Lung (tissue), 17 donors: ENCODE measurements at places on chromosomes 11 and 22. TPM values are rescaled to one million over a fixed set of nuclear protein-coding genes. Genes with fewer than 3 reads are reported as not detected.

- no peak overlapping the region for H3K4me3 ChIP-seq
- H3K4me1 ChIP-seq, result no peaks in the 10 kb centered on the region
- H3K27ac ChIP-seq, result no peak overlapping the region
- no peaks in the 10 kb centered on the region for H3K27me3 ChIP-seq
These were observed 18.9 kb upstream of the CARD18 start for GRCh38 chr11:105158436-105158835.

Gene SIAE
- total RNA-seq, result 26.3 TPM

Gene STIP1
- 107 TPM for total RNA-seq

Gene OR4D5
- not detected for total RNA-seq

Gene OR9Q1
- total RNA-seq, result 0.14 TPM

DNA sequence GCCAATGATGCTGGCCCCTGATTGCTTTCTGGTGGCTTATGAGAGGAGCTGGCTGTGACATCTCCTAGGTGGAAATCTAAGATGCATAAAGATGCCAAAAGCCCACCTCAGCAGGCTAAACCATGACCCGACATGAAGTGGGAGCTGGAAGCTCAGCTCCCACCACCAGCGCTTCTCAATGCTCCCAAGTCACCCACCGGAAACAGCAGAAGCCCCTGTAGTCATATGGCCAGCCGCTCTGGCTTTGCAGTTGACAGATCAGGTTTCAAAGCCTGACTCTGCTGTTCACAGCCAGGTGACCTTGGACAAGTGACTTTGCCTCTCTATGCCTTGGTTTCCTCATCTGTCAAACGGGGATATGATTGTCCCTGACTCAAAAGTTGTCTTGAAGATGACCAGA is 29.1 kb upstream of the ANO1 start:
- H3K27ac ChIP-seq, result no peak overlapping the region
- no peaks in the 10 kb centered on the region for H3K27me3 ChIP-seq
- DNase-seq, result no peak
- no peak overlapping the region for H3K4me3 ChIP-seq

Gene FGF19
- total RNA-seq, result 0.09 TPM

DNA sequence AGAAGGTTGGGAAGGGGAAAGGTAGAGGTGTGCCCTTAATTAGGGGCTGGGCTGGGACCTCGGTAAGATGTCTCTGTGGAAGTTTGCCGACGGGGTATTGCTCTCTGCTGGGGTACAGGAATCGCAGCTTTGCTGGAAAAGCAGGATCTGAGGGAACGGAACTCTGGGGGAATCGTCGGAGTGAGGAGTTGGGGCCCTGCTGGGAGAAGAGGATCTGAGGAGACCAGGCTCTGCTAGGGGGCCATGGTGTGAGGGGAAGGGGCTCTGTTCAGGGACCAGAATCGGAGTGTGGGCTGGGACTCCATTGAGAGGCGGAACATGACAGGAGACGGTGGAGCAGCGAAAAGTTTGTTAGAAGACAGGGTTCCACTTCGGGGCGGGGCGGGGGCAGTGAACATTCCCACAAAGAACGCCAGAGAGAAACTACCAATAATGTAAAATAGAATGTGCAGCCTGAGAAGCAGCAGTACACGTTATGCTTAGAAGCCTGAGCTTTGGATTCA is 456 bp downstream of the AAMDC start:
- peak overlapping the region; percentile 69 for H3K27ac ChIP-seq
- H3K36me3 ChIP-seq, result no peaks in the 10 kb centered on the region
- H3K4me3 ChIP-seq, result peak overlapping the region; percentile 55
- H3K27me3 ChIP-seq, result no peaks in the 10 kb centered on the region
- H3K4me1 ChIP-seq, result peaks cover 30% of the 10 kb centered on the region
- DNase-seq, result peak; percentile 74

DNA sequence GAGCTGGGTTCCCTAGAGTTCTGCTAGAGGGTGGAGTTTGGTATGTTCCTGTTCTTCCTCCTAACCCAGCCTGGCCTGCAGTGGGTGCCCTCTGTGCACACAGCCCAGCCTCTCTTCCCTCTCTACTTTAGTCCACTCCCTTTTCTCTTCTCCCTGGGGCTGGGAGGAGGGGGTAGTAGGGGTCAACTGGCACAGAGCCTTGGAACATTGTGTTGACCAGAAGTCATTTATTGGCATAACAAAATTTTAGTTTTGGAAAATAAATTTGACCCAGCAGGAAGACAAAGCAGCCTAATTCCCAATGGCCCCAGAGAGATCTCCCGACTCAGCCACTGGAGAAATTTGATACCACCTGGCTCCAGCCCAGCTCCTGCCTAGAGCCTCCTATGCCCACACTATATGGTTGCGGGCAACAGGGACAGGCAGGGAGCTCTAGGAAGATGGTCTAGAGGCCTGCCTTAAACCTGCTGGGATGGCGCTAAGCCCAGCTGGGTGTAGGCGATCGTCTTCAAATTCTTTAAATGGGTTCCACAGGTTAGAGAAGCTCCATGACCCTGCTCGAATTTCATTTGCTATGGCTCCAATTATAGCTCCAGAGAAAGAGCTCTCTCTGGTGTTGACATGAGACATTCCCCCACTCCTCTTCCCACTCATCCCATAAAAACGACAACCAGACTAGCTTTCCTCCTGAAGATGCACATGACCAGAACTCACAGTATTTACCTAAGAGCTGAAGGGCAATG is 9.9 kb downstream of the PCSK7 start:
- H3K4me3 ChIP-seq, result no peak overlapping the region
- H3K27ac ChIP-seq, result peak overlapping the region; percentile 37
- peak; percentile 60 for DNase-seq
- H3K27me3 ChIP-seq, result no peaks in the 10 kb centered on the region
- peaks cover 6% of the 10 kb centered on the region for H3K4me1 ChIP-seq
- peaks cover 57% of the 10 kb centered on the region for H3K36me3 ChIP-seq

Gene MRPL48
- total RNA-seq, result 37.3 TPM

GRCh38 chr11:74182635-74183034 is 11.5 kb downstream of the PPME1 start:
- no peaks in the 10 kb centered on the region for H3K36me3 ChIP-seq
- H3K27me3 ChIP-seq, result no peaks in the 10 kb centered on the region
- no peaks in the 10 kb centered on the region for H3K4me1 ChIP-seq
- no peak for DNase-seq

- H3K27ac ChIP-seq, result no peak overlapping the region
- peaks cover 12% of the 10 kb centered on the region for H3K4me1 ChIP-seq
- no peak for DNase-seq
- no peaks in the 10 kb centered on the region for H3K27me3 ChIP-seq
These were observed 12.7 kb downstream of the DCHS1 start for GRCh38 chr11:6642957-6643356.

DNA sequence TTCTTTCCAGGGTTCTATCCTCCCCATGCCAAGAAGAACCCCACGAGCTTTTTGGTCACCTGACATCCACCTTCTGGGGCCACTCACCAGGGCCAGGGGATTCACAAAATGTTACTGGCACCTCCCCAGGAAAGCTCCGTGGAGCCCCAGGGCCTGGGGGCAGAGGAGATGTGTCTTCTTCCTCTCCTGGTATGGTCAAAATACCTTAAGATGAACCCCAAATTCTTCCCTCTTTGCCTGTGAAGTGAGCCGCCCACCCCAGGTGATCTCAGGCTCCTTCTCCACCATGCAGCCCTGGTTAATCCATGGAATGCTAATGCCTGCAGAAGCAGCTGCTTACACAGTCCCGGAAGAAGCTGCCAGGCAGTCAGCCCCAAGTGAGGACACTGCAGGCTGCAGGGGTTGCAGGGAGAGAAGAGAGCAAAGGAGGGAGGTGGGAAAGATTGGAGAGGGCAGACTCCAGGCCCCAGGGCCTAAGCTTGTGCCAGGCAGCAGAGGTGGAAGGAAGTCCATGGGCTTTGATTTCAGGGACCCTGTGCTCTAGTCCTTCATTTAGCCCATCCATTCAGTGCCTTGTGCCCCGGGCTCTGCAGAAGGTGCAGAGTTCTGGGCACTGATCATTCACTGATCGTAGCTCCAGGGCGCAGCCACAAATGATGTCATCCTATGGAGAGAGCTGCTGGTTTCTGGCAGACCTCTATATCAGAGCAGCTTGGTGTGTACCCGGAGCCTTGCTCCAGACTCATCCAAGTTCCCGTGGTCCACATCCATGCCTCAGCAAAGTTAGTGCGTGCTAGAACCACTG is 127.9 kb upstream of the NECTIN1 start:
- no peak overlapping the region for H3K4me3 ChIP-seq
- no peak overlapping the region for H3K27ac ChIP-seq
- no peaks in the 10 kb centered on the region for H3K36me3 ChIP-seq

- H3K4me1 ChIP-seq, result no peaks in the 10 kb centered on the region
- H3K36me3 ChIP-seq, result no peaks in the 10 kb centered on the region
- H3K27me3 ChIP-seq, result no peaks in the 10 kb centered on the region
- peak; percentile 82 for DNase-seq
- no peak overlapping the region for H3K27ac ChIP-seq
These were observed 69.7 kb downstream of the PRSS23 start for GRCh38 chr11:86869966-86870570.

DNA sequence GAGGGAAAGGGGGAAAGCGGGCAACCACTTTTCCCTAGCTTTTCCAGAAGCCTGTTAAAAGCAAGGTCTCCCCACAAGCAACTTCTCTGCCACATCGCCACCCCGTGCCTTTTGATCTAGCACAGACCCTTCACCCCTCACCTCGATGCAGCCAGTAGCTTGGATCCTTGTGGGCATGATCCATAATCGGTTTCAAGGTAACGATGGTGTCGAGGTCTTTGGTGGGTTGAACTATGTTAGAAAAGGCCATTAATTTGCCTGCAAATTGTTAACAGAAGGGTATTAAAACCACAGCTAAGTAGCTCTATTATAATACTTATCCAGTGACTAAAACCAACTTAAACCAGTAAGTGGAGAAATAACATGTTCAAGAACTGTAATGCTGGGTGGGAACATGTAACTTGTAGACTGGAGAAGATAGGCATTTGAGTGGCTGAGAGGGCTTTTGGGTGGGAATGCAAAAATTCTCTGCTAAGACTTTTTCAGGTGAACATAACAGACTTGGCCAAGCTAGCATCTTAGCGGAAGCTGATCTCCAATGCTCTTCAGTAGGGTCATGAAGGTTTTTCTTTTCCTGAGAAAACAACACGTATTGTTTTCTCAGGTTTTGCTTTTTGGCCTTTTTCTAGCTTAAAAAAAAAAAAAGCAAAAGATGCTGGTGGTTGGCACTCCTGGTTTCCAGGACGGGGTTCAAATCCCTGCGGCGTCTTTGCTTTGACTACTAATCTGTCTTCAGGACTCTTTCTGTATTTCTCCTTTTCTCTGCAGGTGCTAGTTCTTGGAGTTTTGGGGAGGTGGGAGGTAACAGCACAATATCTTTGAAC is 6.8 kb downstream of the MALAT1 start:
- H3K27me3 ChIP-seq, result no peaks in the 10 kb centered on the region
- H3K36me3 ChIP-seq, result peaks cover 67% of the 10 kb centered on the region
- peak overlapping the region; percentile 74 for H3K27ac ChIP-seq
- H3K4me1 ChIP-seq, result peaks cover 24% of the 10 kb centered on the region
- H3K4me3 ChIP-seq, result peak overlapping the region; percentile 34

- no peaks in the 10 kb centered on the region for H3K36me3 ChIP-seq
- no peak overlapping the region for H3K27ac ChIP-seq
- H3K27me3 ChIP-seq, result no peaks in the 10 kb centered on the region
- no peaks in the 10 kb centered on the region for H3K4me1 ChIP-seq
- DNase-seq, result no peak
These were observed 50.6 kb downstream of the CACNA1I start for GRCh38 chr22:39620924-39621690.

GRCh38 chr11:12303421-12304149 is 73.8 kb upstream of the PARVA start:
- no peaks in the 10 kb centered on the region for H3K4me1 ChIP-seq
- DNase-seq, result peak; percentile 26
- no peak overlapping the region for H3K4me3 ChIP-seq
- H3K27ac ChIP-seq, result no peak overlapping the region
- H3K36me3 ChIP-seq, result no peaks in the 10 kb centered on the region

DNA sequence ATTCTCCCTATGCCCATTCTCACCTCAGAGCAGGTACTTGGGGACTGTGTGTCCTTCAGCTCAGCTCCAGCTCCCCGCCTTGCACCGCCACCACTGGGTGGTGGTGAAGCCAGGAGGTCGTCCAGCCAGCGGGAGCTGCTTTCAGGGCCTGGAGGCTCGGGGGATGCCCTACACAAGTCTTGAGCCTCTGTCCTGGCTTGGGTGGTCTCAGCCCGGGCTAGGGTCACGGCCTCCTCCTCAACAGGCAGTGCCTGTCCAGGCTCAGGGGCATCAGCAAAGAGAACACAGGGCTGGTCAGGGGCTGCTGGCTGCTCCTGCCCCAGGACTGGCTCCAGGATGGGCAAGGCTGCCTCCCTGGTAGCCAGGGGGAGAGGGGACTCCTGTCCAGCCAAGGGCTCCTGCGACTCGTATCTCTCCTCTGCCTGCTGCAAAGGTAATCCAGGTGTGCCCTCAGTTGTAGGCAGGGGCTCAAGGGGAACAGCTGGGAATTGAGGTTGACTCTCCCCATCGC is 12.2 kb downstream of the TNKS1BP1 start:
- peaks cover 26% of the 10 kb centered on the region for H3K4me1 ChIP-seq
- peaks cover 66% of the 10 kb centered on the region for H3K36me3 ChIP-seq
- no peak overlapping the region for H3K27ac ChIP-seq

Gene C11orf16
- total RNA-seq, result 14.0 TPM
